ENCODE measurements at places on chromosomes 12 and 14.

GRCh38 chr12:69129017-69129416 is 110.4 kb upstream of the CPSF6 start:
- no peak for DNase-seq

- DNase-seq, result peak; percentile 48
Observed at GRCh38 chr12:45557016-45557415, 172.5 kb upstream of the ARID2 start.

DNA sequence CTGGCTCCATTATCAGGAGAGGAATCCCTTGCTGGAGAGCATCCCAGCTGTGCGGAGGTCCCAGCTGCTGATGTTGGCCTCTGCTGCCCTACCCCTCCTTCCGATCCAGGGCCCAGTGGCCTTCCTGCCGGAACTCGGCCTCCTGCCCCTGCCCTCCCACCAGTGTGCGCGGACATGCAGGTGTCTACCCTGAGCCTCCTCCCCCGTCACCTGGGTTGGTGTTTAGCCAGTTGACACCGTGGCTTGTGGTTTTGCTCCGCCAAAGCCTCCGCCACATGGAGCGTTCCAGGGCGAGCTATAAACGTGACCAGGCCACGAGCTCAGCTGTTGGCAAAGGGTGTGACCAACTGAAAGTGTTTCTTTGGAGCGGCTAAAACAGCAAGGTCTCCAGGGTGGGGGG is 1104.3 kb downstream of the BCL11B start:
- no peak for DNase-seq

- DNase-seq, result no peak
Observed at GRCh38 chr12:32240831-32241230, 134.2 kb downstream of the BICD1 start.

DNA sequence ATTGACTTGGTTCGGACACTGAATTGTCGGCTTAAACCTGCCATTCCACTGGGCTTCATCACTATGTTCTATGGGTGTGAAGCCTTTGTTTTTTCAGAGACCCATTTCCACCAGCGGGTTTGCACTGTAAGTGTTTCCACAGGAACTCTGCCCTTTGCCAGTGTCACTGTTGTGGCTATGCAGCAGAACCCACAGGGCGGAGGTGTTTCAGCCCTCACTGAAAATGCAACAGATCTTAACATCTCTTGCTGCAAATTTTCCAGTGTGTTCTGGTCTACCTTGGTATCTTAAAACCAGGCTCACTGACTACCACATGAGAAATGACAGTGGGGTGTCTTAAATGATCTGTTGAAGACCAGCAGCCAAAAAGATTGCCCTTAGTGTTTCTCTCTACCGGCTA is 21.1 kb downstream of the PRKCH start:
- no peak for DNase-seq

DNA sequence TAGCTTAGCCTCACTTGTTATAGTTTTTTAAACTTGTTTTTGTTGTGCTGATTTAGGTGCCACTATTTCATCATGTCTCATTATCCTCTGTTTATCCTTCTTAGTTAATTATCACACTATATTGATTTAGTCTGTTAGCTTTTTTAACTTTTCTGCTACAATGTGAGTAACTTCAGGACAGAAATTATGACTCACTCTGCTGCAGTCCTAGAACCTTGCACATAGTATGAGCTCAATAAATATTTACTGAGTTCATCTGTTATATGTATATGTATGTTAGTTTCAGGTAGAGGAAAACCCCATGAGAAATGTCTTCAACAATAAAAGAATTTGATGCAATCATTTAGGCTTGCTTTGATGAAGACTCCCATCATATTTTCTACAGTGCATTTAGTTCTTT is 224.3 kb upstream of the NAV3 start:
- no peak for DNase-seq

- DNase-seq, result no peak
Observed at GRCh38 chr12:57606821-57607220, 2.2 kb downstream of the DTX3 start.

DNA sequence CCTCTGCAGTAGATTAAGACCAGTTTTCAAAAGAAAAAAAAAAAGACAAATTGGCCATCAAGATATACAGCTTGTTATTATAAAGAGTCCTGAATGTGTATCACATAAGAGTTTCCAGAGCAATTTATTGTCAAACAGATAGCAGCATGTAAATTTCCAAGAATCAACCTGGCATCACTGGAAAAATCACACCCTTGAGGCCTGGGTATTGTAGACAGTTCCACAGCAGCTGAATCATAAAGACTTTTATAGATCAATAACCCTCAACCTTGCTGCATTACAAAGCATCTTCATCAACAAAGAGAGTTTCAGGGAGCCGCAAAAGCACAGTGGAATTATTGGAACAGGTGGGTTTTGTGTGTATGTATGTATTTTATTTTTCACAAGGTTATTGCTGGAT is 94.6 kb upstream of the LRIG3 start:
- DNase-seq, result no peak

GRCh38 chr12:96219700-96220206 is 25.6 kb downstream of the ELK3 start:
- peak; percentile 49 for DNase-seq

- peak; percentile 94 for DNase-seq
Observed at GRCh38 chr12:100163416-100164152, 20.9 kb upstream of the BLTP3B start.

DNA sequence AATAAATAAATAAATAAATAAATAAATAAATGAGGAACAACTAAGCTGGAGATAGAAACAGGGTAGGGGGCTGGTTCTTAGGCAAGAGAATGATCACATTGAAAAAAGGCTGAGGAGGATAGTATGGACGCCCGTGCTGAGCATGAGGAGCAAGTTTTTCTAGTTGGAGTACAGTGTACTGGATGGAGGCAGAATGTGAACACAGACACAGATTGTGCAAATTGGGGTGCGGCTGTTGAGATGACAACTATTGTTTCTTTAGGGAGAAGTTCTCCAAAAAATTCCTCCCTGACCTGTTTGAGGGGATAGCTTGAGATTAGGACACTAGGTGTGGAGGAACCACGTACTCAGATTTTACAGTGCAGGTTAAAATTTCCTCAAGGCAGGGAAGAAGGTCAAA is 979 bp upstream of the BIN2 start:
- DNase-seq, result no peak

DNA sequence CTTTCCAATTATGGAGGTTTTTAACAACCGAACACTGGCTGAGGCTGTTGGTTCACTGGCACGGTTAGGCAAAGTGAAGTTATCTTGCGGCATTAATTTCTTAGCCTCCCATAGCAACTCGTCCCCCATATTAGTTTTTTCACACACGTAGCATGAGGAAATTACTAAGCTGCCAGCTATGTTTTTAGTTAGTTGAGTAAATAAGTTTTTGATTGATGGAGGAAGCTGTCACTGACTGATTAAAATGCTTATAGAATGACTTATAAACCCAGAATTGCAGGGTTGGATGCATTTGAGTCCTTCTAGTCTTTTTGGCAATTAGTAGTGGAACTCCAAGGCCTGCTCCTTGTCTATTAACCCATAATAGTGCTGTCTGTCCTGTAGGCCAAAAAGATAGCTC is 97.1 kb downstream of the ALG10 start:
- no peak for DNase-seq

- DNase-seq, result no peak
Observed at GRCh38 chr12:125643055-125643454, 577.8 kb downstream of the AACS start.

GRCh38 chr12:51076236-51076930 is 7.0 kb downstream of the CSRNP2 start:
- DNase-seq, result no peak

GRCh38 chr14:71290960-71291466 is 383.8 kb downstream of the PCNX1 start:
- peak; percentile 74 for DNase-seq

GRCh38 chr14:92651106-92651757 is 97.2 kb downstream of the LGMN start:
- peak; percentile 92 for DNase-seq

GRCh38 chr12:41459906-41460214 is 271.7 kb downstream of the PDZRN4 start:
- DNase-seq, result no peak

- DNase-seq, result peak; percentile 87
Observed at GRCh38 chr14:22986508-22987054, 4.2 kb upstream of the AJUBA start.

DNA sequence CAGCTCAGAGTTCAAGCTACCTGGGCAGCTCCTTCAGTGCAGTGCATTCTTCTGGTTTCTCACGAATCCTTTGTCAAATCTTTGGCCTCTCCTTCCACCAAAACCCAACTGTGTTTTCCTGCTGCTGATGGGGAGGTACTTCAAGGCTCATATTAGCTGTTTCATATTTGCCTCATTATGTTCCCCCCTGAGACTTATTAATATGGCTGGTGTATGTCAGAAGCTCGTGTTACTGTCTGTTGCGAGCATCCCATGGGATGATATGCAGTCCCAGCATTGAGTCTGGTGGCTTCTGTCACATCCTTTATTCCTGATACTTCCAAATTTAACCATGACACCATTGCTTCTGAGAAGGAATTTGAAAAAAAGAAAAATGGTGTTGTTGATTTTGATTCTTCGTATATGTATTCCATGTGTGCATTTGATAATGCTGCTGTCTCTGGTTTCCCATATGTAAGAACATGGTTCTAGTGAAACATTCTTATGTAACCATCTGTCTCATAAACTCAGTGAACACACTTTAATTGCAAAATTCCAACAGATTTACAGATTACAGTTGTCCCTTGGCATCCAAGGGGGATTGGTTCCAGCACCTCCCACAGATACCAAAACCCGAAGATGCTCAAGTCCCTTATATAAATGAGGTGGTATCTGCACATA is 149.1 kb downstream of the KICS2 start:
- no peak for DNase-seq

GRCh38 chr12:27319848-27320247 is 12.8 kb upstream of the BMAL2 start:
- no peak for DNase-seq

DNA sequence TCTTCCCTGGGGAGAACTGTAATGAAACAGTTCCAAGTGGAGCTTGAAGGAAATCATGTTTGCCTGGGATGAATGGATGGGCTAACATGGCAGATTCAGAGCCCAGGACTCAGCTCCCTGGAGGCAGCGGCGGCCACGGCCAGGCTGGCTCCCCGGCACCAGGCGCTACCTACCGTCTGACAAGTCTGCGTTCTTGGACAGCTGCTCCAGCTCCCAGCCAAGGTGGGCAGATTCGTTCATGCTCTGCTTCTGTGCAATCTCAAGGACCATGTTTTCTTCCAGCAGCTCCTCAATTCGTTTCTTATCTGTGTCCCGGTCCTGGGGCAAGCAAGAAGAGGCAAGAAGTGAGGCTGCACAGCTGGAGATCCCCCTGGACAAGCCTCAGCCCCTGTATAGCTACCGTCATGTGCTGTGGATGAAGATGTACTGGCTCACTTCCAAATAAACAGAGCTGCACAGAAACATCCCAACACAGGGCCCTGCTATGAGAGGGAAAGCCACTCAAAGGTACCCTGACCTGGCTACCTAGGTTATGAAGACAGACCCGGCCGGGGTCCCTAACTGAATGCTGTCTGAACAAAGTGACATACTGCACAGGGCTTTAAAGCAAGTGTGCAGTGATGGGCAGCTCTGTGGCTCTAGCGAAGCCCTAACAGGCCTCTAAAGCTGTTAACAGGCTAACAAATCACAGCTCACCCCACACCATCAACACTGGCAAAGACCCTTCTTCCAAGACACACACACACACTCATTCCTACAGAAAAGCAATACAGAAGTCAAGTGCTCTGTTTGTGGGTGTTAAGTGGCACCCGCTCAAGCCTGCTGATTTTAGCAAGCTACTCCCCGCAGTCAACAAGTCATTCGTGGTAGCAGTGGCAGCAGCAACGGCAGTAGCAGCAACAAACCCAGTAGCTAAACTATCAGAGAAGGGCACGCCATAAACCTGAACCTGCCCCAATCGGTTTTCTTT is 80.4 kb upstream of the GPR68 start:
- no peak for DNase-seq

DNA sequence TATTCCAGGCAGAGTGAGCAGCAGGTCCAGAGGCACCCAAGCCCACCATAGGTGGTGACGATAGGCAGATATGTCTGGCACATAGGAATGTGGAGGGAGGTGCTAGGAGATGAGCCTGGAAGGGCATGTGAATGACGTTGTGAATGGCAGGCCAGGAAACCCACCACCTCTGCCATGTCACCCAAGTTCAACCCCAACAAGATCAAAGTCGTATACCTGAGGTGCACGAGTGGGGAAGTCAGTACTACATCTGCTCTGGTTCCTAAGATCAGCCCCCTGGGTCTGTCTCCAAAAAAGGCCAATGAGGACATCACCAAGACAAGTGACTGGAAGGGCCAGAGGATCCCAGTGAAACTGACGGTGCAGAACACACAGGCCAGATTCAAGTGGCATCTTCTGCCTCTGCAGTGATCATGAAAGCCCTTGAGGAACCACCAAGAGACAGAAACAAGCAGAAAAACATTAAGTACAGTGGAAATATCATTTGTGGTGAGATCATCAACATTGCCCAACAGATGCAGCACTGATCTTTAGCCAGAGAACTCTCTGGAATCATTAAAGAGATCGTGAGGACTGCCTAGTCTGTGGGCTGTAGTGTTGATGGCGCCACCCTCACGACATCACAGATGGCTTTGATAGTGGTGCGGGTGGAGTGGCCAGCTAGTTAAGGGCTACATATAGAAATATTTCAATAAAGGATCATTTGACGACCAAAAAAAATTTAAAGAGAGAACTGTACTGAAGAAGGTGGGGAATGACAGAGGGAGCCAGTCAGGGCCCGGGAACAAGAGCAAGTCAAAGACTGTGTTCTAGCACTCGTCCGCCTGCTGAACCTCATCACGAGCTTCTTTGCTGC is 99.7 kb downstream of the ZFP36L1 start:
- DNase-seq, result no peak

- no peak for DNase-seq
Observed at GRCh38 chr14:85454226-85454813, 75.6 kb upstream of the FLRT2 start.

Measured in NB4 (cell line).